ENCODE measurements at places on chromosomes 4 and X. TPM values are rescaled to one million over a fixed set of nuclear protein-coding genes. Genes with fewer than 3 reads are reported as not detected.
A peak's percentile ranks its signal among the peaks of the same experiment; 100 is the strongest.

- H3K36me3 ChIP-seq = no peaks in the 10 kb centered on the region
- H3K4me1 ChIP-seq = no peaks in the 10 kb centered on the region
- no peaks in the 10 kb centered on the region for H3K27me3 ChIP-seq
- H3K27ac ChIP-seq = no peak overlapping the region
- DNase-seq = peak; percentile 3
Measured at GRCh38 chr4:56699537-56700105, 18.5 kb upstream of the HOPX start.

DNA sequence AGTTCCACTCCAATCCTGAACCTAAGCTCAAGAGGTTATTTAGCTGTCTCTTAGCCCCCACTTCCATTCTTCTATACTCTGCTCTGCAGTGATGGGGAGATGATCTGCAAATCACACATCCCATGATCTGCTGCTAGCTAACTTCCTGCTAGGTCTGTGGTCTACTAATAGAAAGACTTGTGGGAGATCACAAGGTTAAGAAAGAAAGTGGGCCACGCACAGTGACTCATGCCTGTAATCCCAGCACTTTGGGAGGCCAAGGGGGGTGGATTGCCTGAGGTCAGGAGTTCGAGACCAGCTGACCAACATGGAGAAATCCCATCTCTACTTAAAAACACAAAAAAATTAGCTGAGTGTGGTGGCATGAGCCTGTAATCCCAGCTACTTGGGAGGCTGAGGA lies 471.1 kb upstream of the NWD2 start:
- no peak overlapping the region for H3K27ac ChIP-seq
- H3K4me3 ChIP-seq = no peak overlapping the region
- no peaks in the 10 kb centered on the region for H3K27me3 ChIP-seq

DNA sequence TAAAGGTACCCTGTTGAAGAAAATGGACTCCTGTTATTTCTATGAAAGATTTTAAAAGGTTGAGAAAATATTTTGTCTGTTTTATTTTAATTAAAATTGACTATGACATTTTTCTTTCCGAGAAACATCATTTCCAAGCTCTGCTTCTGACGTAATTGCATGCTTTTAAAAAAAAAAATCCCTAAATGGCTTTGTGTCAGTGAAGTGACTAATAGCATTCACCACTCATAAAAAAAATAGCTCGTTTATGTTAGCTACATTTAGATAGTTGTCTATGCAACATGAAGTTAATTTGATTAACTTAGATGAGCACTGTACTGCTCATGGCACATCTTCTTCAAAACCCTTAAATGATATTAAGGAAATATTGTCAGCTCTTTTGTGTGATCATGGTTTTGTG lies 105.1 kb upstream of the KLHL13 start:
- no peak overlapping the region for H3K27ac ChIP-seq
- H3K4me1 ChIP-seq = no peaks in the 10 kb centered on the region
- no peak overlapping the region for H3K4me3 ChIP-seq
- no peaks in the 10 kb centered on the region for H3K36me3 ChIP-seq
- no peaks in the 10 kb centered on the region for H3K27me3 ChIP-seq
- no peak for DNase-seq

- no peak for DNase-seq
- H3K36me3 ChIP-seq = no peaks in the 10 kb centered on the region
- peaks cover 3% of the 10 kb centered on the region for H3K4me1 ChIP-seq
- no peak overlapping the region for H3K27ac ChIP-seq
- H3K27me3 ChIP-seq = no peaks in the 10 kb centered on the region
Measured at GRCh38 chrX:118675966-118676349, 51.4 kb upstream of the IL13RA1 start.

GRCh38 chr4:129335276-129335675 lies 239.3 kb downstream of the C4orf33 start:
- no peaks in the 10 kb centered on the region for H3K27me3 ChIP-seq
- H3K4me1 ChIP-seq = no peaks in the 10 kb centered on the region
- no peak overlapping the region for H3K4me3 ChIP-seq
- no peaks in the 10 kb centered on the region for H3K36me3 ChIP-seq
- DNase-seq = no peak
- H3K27ac ChIP-seq = no peak overlapping the region

CCDC110 gene
- 0.80 TPM for total RNA-seq

DNA sequence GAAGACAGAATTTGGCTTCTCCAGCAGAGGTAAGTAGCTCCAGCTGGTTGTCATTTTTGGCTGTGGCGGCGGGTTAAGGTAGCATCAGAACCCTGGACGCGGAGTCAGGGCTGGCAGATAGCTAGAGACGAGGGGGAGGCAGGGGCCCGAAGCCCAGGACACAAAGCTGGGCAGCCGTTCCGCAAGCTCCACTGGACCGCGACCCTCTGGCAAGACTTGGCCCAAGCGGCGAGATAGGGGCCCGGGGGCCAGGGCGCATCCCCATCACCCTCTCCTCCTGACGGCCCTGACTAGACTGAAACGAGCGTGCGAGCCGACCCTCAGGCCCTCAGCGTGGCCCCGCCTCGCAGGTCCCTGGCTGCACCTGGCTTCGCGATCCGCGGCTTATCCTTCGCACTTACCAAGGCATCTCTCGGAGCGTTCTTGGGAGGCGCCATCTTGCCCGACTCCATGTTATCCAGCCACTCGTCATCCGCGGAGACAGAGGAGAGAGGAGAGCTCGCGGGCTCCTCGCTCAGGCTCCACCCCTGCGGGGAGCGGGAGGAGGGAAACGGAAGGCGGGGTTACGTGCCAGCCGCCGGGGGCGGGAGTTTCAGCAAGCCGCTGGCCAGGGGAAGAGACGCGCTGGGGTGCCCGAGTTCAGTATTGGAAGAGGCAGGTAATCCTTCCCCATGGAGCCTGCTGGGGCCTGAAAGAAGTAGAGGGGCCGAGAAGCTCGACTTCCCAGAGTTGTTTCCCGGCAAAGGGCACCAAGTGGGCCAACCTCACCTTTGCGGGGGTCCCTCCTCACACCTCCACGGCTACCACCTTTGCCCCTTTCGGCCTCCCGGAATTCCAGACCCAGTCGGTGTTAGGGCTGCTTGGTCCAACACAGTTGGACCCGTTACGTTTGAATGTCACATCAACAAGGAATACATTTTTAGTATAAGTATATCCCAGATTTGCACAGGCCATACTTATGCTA lies at the start of gene TAF9B:
TAF9B (minus strand) TSS at position 491 of the 964 bp plus-strand sequence; CDS start at position 452, 39 bp downstream.
- H3K4me1 ChIP-seq = no peaks in the 10 kb centered on the region
- H3K36me3 ChIP-seq = no peaks in the 10 kb centered on the region
- no peak within 1 kb of the TSS for H3K27ac ChIP-seq
- no peaks in the 10 kb centered on the region for H3K27me3 ChIP-seq
- H3K4me3 ChIP-seq = no peak within 1 kb of the TSS
- peak; percentile 93 for DNase-seq

DNA sequence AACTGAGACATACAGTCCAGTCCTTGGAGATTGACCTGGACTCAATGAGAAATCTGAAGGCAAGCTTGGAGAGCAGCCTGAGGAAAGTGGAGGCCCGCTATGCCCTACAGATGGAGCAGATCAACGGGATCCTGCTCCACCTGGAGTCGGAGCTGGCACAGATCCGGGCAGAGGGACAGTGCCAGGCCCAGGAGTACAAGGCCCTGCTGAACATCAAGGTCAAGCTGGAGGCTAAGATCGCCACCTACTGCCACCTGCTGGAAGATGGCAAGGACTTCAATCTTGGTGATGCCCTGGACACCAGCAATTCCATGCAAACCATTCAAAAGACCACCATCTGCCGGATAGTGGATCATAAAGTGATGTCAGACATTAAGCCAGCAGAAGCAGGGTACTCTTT lies 20.4 kb upstream of the FRMPD3 start:
- H3K36me3 ChIP-seq = no peaks in the 10 kb centered on the region
- H3K27me3 ChIP-seq = no peaks in the 10 kb centered on the region
- no peak overlapping the region for H3K4me3 ChIP-seq
- no peak overlapping the region for H3K27ac ChIP-seq
- peak; percentile 85 for DNase-seq

TEC gene
- 4.3 TPM for total RNA-seq

- H3K4me3 ChIP-seq = no peak overlapping the region
- DNase-seq = no peak
- H3K36me3 ChIP-seq = peaks cover 63% of the 10 kb centered on the region
Measured at GRCh38 chr4:163157157-163157556, 9.5 kb downstream of the NAF1 start.

DNA sequence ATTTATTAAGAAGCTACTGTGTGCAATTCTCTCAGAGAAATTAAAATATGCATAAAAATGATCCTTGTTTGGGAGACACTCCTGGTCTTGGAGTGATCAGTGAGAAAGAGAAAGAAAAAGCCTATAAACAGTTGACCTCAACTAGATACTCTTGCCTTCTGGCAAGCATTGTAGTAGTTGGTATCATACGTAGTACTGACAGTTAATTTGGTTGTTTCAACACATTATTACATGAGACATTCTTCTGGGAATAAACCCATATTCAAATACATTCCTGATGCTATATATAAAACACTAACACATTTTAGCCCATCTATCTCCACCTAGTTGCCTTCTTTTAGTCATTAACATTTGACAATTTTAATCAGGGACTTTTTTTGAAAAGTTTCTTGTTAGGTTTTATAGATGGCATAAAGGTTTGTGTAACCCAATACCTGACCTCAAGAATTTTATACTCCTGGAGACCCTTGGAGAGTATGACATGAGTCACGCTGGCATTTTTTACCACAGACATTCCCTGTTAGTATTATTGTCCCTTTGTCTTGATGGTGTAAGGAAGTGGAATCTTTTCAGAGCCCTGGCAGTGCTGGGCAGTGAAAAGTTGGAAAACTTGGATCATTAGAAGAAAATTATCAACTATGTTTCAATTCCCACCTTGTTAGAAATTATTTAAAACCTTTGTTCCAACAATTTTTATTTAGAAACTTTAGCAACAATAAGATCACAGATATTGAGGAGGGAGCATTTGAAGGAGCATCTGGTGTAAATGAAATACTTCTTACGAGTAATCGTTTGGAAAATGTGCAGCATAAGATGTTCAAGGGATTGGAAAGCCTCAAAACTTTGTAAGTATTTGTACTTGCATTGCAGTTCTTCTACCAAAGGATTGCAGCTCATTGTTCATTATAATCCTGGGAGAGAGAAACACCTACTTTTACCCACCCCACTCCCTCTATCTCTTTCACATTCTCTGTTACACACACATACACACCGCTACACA lies 167.1 kb upstream of the PACRGL start:
- H3K4me3 ChIP-seq = no peak overlapping the region
- H3K27ac ChIP-seq = no peak overlapping the region
- no peaks in the 10 kb centered on the region for H3K27me3 ChIP-seq
- H3K4me1 ChIP-seq = no peaks in the 10 kb centered on the region

RBMXL3 gene
- total RNA-seq = not detected

DNA sequence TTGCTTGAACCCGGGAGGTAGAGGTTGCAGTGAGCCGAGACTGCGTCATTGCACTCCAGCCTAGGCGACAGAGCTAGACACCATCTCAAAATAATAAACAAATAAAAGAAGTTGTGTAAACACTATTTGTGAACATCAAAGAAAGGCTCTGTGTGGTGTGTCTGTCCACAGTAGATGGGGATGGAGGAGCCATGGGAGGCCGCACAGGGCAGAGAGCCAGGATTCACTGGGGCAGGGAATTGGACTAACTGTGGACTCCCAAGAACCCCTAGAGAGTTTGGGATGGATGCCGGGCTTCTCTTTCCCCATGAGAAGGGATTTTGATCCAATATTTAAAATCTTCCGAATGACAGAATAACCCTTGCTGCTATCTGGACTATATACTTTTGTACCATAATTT lies 26.5 kb downstream of the TBC1D1 start:
- H3K36me3 ChIP-seq = no peaks in the 10 kb centered on the region
- H3K27me3 ChIP-seq = no peaks in the 10 kb centered on the region

- H3K27me3 ChIP-seq = no peaks in the 10 kb centered on the region
- H3K4me3 ChIP-seq = no peak overlapping the region
- no peaks in the 10 kb centered on the region for H3K36me3 ChIP-seq
- DNase-seq = no peak
- no peaks in the 10 kb centered on the region for H3K4me1 ChIP-seq
Measured at GRCh38 chrX:45681891-45682290, 481.2 kb upstream of the DIPK2B start.

AFM gene
- not detected for total RNA-seq

- H3K27me3 ChIP-seq = no peaks in the 10 kb centered on the region
- no peaks in the 10 kb centered on the region for H3K4me1 ChIP-seq
- H3K27ac ChIP-seq = no peak overlapping the region
Measured at GRCh38 chr4:187711586-187711985, 284.0 kb upstream of the ZFP42 start.

GRCh38 chr4:147879676-147880075 lies 147.8 kb downstream of the ARHGAP10 start:
- no peak for DNase-seq
- H3K36me3 ChIP-seq = peaks cover 11% of the 10 kb centered on the region
- H3K27me3 ChIP-seq = no peaks in the 10 kb centered on the region

- no peak for DNase-seq
- H3K36me3 ChIP-seq = peaks cover 8% of the 10 kb centered on the region
- H3K27ac ChIP-seq = no peak overlapping the region
- H3K4me3 ChIP-seq = no peak overlapping the region
Measured at GRCh38 chr4:150779707-150780106, 197.8 kb downstream of the MAB21L2 start.

DNA sequence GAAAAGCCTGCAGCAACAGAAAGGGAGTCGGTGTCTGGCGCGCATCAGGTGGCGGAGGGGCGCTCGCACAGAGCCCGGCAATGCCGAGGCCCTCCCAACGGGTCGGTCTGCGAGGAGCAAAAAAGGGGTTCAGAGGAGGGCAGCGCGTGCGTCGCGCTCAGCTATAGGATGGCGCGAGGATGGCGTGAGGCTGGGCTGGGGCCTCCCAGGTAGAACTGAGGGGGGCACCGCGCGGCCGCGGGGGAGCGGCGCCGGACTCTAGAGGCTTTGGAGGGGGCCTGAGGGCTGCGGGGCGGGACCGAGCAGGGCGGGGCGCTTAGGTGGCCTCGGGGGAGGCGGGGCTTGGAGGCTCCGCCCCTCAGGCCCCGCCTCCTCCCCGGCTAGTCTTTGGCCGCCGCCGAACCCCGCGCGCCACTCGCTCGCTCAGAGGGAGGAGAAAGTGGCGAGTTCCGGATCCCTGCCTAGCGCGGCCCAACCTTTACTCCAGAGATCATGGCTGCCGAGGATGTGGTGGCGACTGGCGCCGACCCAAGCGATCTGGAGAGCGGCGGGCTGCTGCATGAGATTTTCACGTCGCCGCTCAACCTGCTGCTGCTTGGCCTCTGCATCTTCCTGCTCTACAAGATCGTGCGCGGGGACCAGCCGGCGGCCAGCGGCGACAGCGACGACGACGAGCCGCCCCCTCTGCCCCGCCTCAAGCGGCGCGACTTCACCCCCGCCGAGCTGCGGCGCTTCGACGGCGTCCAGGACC lies at the start of gene PGRMC1:
PGRMC1 (plus strand) TSS at position 414 of the 751 bp plus-strand sequence; CDS start at position 493, 79 bp downstream.
- no peaks in the 10 kb centered on the region for H3K27me3 ChIP-seq
- H3K27ac ChIP-seq = peak within 1 kb of the TSS; percentile 85
- H3K4me3 ChIP-seq = peak within 1 kb of the TSS; percentile 94
- no peaks in the 10 kb centered on the region for H3K4me1 ChIP-seq

SPATA4 gene
- 0.45 TPM for total RNA-seq

STOX2 gene
- total RNA-seq = 8.5 TPM
